ENCODE measurements at places on chromosomes 16 and 17.

GRCh38 chr17:75152922-75153779 lies 1.2 kb downstream of the JPT1 start:
- no peak for DNase-seq

DNA sequence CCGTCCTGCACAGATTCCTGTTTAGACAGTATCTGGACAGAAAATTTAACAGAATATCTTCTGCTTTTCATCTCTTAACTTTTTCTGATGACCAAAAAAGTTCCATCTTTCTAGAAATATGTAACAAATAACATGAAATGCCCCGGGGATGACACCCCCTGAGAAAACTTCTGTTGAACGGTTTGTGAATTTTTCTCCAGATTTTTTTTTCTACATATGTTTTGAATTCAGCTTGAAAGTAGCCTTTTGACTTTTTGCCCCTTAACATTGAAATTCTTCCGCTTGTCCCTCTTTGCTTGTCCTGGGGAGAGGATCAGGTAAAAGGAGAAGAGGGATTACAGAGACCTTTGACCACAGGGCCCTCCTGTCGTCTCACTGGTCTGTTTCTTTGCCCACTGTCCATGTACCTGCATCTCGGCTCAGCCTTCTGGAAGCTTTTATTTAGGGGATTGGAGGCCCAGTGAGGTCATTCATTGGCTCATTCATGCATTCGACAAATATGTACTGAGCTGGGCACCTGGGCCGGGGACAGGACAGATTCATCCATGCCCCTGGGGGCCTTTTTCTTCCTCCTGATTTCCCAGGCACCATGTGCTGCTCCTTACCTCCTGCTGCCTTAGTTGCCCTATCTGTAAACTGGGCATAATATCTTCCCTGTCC lies 19.6 kb upstream of the CPNE2 start:
- DNase-seq, result no peak

- DNase-seq, result no peak
Measured at GRCh38 chr17:74916851-74917199, 6.2 kb downstream of the USH1G start.

GRCh38 chr17:8021565-8022359 lies 17.1 kb upstream of the ALOX15B start:
- no peak for DNase-seq

DNA sequence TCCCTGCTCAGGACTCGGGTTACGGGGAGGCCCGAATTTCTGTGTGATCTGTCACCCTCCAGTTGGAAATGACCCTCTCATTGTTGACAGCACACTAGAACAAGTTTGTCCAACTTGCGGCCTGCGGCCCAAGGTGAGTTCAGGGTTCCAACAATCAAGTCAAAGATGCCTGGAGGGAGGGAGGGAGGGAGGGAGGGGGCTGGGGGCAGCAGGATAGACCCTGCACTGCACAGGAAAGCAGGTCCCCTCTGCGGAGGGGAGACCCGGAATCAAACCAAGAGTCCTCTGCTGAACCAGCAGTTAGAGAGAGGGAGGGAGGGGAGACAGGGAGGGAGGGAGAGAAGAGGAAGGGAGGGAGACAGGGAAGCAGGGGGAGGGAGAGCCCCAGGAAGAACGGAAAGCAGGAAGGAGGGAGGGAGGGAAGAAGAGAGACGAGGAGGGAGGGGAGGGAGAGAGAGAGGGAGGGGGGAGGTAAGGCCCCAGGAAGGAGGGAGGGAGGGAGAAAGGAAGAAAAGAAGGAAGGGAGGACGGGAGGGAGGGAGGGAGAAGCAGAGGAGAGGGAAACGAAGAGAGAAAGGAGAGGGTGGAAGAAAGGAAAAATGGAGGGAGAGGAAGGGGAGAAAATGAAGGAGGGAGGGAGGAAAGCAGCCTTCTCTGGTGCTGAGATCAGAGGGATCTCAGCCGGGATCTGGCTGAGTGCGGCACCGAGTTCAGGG lies 96.7 kb upstream of the CDH5 start:
- no peak for DNase-seq

- DNase-seq, result no peak
Measured at GRCh38 chr16:57637020-57637419, 8.6 kb downstream of the ADGRG1 start.

DNA sequence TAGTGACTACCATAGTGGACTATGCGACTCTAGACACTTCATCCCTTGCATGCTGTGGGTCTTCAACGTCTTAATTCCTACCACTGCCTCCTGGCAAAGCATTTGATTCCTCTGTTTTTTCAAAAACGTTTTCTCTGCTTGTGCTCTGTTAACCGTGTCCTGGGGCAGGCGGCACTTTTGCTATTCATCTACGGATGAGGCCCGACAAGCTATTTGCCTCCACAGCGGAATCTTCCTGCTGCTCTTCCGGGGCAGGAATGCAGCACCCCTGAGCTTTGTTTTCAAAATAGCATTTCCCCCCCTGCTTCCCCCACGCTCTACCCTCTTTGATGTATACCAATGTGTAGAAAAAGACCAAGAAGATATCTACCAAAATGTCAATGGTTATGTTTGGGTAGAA lies 39.8 kb upstream of the METTL16 start:
- DNase-seq, result no peak

- no peak for DNase-seq
Measured at GRCh38 chr17:56739376-56739775, 94.3 kb downstream of the C17orf67 start.

DNA sequence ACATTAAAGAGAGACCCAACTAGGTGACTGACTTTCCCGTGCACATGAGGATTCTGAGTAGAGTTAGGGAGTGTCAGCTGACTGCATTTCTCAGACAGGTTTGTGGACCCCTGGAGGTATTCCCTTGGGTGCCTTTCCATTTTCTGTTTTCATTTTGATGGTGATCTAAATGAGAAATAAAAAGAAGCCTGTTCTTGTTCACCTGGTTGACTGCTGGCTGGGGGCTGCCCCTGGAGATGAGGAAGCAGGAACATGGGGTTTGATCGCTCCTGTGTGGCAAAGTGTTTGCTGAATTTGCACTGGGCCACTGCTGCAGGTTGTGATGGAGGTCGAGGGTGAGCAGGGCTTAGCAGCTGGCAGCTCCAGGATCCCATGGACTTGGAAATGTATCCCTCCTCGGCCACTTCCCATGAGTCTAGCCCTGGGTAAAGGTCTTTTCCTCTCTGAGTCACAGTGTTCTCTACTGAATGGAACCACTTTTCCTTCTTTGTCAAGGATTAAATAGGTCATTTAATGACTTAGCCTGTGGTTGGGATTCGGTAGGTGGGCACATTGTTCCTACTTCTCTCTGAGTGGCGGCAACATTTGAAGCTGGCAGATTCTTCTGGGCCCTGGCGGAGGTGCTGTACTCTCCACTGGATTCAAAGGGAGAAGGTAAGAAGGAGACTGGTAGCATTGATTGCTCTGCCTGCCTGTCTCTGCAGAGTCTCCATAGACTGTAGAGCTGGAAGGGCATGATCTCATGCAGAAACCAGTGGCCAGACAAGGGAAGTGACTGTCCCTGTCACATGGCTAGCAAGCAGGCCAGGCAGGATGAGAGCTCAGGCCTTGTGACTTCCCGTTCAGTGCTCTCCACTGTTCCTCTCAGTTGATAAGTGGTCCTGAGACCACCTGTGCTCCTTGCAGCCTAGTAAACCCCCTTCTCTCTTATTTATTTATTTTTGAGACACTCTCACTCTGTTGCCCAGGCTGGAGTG lies 17.9 kb downstream of the SNX29 start:
- no peak for DNase-seq

GRCh38 chr17:55448681-55449080 lies 27.0 kb upstream of the MMD start:
- no peak for DNase-seq

DNA sequence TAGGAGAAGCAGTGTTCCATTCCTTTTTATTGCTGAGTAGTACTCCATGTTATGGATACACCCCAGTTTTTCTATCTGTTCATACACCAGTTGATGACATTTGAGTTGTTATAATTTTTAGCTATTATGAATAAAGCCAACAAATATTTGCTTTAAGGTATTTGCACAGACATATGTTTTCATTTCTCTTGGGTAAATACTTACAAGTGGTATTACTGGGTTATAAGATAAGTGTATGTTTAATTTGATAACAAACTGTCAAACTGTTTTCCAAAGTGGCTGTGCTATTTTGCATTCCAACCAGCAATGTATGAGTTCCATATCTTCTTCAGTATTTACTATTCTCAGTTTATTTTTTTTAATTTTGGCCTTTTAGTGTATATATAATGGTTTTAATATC lies 27.7 kb upstream of the GFOD2 start:
- DNase-seq, result no peak

DNA sequence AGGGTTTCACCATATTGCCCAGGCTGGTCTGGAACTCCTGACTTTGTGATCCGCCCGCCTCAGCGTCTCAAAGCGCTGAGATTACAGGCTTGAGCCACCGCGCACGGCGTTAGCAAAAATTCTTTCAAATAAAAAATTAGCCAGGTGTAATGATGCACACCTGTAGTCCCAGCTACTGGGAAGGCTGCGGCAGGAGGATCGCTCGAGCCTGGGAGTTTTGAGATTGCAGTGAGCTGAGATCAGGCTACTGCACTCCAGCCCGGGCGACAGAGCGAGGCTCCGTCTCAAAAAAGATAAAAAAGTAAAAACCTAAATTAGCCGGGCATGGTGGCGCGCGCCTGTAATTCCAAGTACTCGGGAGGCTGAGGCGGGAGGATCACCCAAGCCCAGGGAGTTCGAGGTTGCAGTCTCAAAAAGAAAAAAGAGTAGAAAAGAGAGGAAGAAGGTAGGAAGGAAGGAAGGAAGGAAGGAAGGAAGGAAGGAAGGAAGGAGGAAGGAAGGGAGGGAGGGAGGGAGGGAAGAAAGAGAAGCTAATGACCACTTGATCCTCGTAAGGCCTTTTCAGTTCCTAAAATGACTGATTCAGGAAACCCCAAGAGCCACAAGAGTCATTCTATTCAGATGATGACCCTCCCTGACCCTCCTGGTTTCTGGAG lies 59.2 kb downstream of the SRL start:
- DNase-seq, result no peak

- no peak for DNase-seq
Measured at GRCh38 chr17:74031316-74032090, 172.0 kb upstream of the RPL38 start.

DNA sequence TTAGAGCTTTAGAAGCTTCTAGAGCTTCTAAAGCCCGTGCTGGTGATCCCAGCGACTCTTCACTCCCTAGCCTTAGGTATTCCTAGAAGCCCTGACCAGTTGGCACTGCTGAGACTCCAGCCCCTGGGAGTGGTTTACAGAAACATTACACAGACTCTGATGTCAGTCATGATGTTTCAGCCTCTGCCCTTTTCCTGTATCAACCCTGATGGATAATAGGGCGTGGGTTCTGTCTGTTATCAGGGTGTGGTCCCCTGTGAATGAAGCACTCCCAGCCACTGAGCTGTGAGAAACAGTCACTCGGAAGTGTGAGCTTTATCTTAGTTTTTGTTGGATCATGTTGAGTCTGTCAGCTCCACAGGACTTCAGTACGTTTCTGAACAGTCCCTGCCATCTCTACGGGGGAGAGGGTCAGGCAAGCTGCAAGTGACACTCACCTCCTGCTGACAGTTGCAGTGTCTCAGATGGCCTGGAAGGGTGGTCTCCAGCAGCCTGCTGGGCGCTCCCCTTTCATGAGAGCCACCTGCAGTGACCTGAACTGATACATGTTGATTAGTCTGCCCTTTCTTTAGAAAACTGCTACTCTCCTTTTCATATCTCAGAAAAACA lies 12.8 kb downstream of the GOSR2 start:
- DNase-seq, result no peak

GRCh38 chr17:50778471-50778870 lies 11.2 kb upstream of the ANKRD40CL start:
- DNase-seq, result no peak

GRCh38 chr16:2968738-2969544 lies at the start of gene PAQR4:
Gene PAQR4 (plus strand): TSS chr16:2969348. CDS start chr16:2969675, 327 bp downstream.
- DNase-seq, result peak; percentile 45

DNA sequence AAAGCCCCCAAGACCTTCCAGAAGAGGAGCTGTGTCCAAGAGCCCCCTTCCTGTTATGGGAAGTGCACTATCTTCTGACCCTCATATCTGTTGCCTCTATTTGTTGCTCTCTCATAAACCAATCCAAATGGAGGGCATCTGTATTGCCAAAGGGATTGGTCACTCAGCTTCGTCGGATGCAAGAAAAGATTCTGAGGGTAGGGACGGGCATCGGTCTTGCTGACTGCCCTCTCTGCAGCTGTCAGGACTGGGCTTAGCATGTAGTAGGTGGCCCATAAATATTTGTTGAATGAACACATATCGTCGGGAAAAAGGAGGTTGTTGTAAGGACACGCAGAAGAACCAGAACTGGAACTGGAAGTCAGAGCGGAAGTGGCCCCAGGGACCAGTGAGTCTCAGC lies 44.1 kb downstream of the CCDC42 start:
- DNase-seq, result no peak

- no peak for DNase-seq
Measured at GRCh38 chr16:49929626-49930025, 73.7 kb upstream of the ZNF423 start.

DNA sequence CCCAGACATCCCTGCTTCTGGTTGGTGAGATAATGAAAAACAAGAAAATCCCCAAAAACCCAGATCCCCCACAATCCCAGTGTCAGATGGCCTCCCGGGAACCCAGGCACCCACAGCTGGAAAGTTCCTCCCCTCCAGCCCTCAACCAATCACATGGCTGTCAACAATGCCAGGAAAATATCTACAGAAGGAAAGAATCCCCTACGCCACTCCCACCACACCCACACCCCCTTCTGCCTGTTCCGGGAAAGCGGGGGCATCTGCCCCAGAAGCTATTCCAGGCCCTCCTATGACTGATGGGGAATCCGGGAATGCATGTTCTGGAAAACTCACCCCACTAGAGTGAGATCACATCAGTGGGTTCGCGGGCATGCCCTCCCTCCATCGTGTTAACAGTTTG lies 1.8 kb downstream of the TMEM95 start:
- DNase-seq, result no peak

- no peak for DNase-seq
Measured at GRCh38 chr16:70720425-70721201, 34.8 kb upstream of the MTSS2 start.

DNA sequence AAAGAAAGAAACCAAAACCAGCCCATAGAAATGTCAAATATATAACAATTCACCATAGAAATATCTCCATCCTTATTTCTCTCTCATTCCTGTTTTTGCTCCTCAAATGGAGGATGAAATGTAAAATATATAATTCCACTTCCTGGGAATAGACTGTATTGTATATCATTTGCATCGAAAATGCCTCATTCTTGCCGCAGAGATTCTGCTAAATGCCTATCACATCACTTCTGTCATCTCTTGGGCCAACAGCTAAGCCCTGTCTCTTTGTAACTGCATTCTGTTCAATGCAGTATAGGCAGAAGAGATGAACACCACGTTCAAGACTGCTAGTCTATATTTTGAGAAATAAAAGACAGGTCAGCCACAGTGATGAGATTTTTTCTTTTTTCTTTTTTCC lies 956.3 kb upstream of the SOX9 start:
- no peak for DNase-seq

GRCh38 chr16:77868478-77868877 lies 80.1 kb downstream of the VAT1L start:
- DNase-seq, result no peak

DNA sequence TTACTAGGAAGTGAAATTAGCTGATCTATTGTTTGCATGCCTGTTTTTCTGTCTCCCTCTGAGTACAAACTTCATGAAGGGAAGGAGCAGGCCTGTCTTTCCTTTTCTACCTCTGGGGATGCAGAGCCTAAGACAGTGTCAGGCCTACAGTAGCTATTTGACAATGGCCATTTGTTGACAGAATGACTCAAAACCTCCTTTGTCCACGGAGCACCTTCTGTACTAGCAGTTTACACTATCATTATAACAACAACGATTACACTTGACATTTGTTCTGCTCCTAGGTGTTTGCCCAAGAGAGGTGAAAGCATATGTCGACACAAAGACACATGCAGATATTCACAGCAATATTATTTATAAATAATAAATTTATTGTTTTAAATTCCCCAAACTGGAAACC lies 132.3 kb upstream of the IRX3 start:
- no peak for DNase-seq

GRCh38 chr16:75062135-75062975 lies 54.2 kb downstream of the LDHD start:
- DNase-seq, result no peak

Data from activated gamma-delta T cell treated with anti-CD3 and anti-CD28 coated beads, Interleukin-2, amount 50 U/mL, for 16 hours (primary cell).